ENCODE measurements at places on chromosomes 7 and 10.

DNA sequence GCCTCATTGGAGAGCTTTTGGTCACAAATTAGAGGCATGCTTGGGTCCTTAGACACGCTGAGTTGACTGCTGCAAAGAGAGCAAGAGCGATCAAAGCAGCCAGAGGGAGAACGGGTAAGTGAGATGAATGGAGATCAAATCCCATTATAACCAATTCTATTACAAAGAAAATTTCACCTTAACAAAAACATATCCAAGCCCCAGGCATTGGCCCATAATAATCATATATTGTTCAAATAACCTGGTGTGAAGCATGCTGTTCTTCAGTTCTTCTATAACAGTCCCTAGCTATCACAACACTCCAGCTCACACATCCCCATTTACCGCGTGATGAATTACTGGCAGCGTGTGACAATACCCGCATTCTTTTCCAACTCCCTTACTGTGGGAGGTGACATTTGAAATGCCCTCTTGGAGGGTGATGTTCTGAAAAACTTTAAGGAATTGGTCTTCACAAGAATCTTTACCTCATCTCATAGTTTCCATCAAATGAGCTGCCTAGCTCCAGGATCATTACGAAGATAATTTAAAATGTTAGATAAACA lies 156.1 kb upstream of the PLXNA4 start:
- no peak for DNase-seq

GRCh38 chr10:7605565-7606295 lies 61.0 kb downstream of the ITIH5 start:
- no peak for DNase-seq

DNA sequence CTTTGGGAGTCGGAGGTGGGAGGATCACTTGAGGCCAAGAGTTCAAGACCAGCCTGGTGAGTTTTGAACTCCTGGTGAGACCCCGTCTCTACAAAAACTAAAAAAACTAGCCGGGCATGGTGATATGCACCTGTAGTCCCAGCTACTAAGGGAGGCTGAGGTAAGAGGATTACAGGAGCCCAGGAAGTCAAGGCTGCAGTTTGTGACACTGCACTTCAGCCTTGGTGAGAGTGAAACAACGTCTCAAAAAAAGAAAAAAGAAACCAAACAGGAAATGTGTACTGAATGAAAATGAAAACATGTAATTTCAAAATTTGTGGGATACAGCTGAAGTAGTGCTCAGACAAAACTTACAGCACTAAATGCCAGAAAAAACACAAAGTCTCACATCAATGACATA lies 7.6 kb downstream of the ARHGAP12 start:
- DNase-seq: no peak

DNA sequence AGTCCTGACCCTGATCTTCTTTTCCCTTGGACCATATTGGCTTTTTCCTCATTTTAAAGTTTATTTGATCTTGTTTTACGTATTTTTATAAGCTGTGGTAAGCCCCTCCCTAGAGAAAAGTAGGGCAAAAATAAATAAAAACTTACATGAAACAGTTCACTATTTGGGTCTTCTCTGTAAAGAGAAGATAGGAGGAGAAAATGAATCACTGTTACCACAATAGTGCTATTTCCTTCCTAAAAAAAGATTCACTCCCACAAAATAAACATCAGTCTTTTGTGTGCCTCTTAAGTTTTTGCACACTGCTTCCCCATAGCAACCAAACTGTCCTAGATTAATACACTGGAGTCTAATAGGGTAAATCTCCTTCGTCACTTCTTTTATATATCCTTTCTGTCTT lies 1.4 kb upstream of the SVIL start:
- DNase-seq: no peak

DNA sequence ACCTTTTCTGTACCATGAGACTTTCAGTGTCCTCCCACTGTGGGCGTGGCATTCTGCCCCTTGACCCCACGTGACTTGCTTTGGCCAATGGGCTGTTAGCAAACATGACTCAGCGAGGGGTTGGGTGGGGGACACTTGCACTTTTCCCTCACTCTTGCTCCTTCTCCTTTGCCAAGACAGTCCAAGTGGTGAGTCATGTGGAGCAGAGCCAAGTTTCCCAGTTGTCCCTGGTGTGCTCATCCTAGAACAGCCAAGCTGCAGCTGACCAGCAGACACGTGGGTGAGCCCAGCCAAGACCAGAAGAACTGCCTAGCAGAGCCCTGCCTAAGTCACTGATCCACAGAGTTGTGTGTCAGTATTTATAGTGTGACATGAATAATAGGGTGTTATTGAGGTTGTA lies 82.8 kb upstream of the CPXM2 start:
- DNase-seq: no peak

- DNase-seq: no peak
Measured at GRCh38 chr10:72736176-72736827, 44.4 kb downstream of the MCU start.
